Activated effector memory CD4-positive, alpha-beta T cell treated with Interleukin-2 at 50 U/mL for 16 hours (primary cell): ENCODE measurements at places on chromosomes 1 and 21.

DNA sequence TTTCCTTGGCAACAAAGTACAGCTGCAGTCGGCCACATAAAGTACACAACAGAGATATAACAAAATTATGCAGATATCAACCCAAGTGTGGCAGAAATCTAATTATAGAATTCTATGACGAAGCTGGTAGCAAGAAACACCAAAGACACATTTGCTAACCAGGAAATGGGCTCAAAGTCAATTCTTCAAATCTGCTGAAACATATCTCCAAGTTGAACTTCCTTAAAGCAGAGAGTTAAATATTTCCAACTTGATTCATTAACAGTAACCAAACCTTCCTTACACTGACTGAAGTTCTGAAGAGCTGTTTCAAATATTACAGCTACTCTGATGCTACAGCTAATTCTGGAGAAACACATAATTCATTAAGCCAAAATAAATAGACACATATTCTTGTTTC, 67.6 kb upstream of the SDC3 start:
- no peak for DNase-seq

- DNase-seq: no peak
These were observed 1.4 kb downstream of the DESI2 start for GRCh38 chr1:244654108-244655038.

DNA sequence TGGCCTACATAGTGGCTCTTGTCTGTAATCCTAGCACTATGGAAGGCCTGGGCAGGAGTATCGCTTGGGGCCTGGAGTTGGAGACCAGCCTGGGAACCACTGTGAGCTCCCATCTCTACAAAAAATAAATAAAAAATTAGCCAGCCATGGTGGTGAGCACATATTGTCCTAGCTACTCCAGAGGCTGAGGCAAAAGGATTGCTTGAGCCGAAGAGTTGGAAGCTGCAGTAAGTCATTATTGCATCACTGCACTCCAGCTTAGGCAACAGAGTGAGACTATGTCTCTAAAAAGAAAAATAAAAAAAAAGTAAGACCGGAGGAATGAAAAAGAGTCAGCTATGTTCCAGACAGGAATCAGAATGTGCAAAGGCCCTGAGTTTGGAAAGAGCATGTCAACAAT, 115.3 kb downstream of the CYYR1 start:
- no peak for DNase-seq

DNA sequence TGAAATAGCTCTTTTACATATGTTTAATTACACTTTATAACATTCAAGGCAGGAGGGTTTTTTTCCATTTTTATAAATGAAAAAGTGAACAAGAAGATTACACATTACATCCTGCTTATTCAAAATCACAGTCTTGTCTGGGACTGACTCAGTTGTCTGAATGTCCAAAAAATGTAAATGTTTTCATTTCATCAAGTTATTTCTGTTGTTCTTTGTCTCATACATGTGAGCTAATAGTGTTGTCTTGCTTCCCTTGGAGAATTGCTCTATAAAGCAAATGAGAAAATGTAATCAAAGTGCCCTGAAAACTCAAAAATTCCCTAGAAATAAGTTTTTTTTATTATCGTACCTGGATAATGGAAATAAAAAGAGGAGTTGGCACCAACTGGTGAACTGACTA, 242.9 kb downstream of the GRIK1 start:
- no peak for DNase-seq

- no peak for DNase-seq
These were observed 142.1 kb downstream of the RYR2 start for GRCh38 chr1:237183963-237184540.

GRCh38 chr1:35505911-35506798, 51.0 kb downstream of the KIAA0319L start:
- peak; percentile 54 for DNase-seq

DNA sequence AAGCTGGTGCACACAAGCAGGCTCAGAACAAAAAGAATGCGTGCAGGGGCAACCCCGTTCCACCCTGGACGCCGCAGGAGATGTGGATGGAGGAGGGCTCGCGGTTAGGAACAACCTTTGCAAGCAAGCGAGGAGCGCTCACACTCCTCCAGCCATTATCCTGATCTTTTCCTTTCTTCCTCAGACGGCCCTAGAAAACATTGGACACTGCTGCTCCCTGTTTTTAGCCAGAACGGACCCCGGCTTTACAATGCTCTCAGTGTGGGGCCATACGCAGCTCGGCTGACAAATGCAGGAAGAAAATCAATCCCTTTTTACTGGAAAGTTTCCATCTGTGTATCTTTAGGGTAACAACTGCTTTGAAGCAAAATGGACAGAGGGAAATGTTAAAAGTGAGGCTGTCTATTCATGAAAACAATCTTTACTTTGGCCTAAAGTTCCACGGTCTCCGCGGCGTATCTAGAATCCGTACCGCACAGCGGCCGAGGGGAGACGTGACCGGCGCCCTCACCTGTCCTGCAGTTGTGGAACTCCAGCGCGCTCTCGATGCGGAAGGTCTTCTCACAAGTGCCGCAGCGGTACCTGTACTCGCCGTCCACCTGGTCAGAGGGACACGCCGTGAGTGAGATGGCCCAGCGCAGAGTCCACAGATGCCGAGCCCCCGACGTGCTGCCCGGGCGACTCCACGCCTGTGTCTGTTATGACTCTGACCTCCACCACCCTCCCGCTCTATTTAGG, 44.0 kb downstream of the PRDM15 start:
- no peak for DNase-seq

DNA sequence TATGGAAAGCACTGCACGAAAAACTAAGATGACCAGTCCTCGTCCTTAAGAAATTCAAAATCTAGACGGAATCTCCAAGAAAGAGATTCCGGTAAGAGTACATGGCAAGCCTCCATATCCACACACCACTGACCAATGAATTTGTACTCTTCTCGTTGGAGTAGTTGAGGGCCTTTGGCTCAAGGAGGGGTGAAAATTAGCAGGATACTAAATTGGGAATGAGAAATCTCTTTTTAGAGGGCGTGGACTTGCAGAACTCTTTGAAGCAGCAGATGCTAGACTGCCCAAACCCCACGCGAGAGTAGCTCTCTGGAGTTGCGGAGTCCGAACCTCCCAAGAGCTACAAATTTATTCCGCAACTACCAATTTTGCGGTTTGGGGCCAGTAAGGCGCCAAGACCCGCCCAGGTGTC, 872 bp upstream of the PPP2R5A start:
- DNase-seq: no peak

DNA sequence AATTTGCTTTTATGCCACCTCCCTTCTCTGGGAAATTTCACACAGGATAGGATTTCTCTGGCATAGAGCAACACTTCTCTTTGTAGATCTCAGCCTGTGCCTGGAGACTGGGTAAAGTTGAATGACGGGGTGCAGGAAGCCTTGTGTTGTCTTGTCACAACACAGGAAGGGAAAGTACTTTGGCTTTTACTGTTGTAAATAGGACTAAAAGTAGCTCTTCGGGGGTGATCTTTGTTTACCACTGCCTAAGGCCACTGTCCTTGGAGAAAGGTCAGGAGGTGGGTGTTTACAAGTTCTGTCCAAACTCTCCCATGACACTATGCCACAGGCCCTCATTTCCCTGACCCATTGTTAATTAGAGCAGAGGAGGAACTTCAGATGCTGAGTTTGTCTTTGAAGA, 139.7 kb downstream of the FGGY start:
- DNase-seq: no peak

DNA sequence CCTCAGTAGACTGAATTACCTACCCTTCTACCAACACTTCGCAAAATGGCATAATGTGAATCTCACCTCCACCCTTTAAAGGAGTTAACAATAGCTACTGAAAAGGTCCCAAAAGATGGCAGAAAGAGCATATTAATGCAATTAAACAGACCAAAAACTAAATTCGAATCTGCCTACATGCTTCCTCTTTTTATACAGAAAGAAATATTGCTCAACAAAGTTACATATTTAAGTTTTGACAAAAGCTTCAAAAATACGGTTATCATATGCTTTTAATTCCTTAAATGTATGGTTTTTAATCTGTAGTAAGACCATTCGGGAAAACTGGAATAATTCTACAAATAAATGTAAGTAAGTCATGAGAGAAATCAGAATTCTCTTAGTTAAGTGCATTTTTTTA, 2.2 kb downstream of the APP start:
- no peak for DNase-seq

GRCh38 chr1:22379566-22379965, 72.1 kb upstream of the ZBTB40 start:
- no peak for DNase-seq

DNA sequence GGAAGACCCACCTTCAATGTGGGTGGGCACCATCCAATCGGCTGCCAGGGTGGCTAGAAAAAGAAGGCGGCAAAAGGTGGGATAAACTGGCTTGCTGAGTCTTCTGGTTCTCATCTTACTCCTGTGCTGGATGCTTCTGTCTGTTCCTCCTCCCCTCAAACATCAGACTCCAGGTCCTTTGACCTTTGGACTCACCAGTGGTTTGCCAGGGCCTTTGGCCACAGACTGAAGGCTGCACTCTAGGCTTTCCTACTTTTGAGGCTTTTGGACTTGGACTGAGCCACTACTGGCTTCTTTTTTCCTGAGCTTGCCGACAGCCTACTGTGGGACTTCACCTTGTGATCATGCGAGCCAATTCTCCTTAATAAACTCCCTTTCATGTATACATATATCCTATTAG, 55.9 kb downstream of the VCAM1 start:
- DNase-seq: no peak

GRCh38 chr1:26696654-26697430, 1.0 kb downstream of the ARID1A start:
- peak; percentile 56 for DNase-seq
